ENCODE measurements at places on chromosomes 5 and 9.
A peak's percentile ranks its signal among the peaks of the same experiment; 100 is the strongest.

- peak; percentile 34 for DNase-seq
These were observed 24.7 kb downstream of the ZBTB34 start for GRCh38 chr9:126885131-126885641.

DNA sequence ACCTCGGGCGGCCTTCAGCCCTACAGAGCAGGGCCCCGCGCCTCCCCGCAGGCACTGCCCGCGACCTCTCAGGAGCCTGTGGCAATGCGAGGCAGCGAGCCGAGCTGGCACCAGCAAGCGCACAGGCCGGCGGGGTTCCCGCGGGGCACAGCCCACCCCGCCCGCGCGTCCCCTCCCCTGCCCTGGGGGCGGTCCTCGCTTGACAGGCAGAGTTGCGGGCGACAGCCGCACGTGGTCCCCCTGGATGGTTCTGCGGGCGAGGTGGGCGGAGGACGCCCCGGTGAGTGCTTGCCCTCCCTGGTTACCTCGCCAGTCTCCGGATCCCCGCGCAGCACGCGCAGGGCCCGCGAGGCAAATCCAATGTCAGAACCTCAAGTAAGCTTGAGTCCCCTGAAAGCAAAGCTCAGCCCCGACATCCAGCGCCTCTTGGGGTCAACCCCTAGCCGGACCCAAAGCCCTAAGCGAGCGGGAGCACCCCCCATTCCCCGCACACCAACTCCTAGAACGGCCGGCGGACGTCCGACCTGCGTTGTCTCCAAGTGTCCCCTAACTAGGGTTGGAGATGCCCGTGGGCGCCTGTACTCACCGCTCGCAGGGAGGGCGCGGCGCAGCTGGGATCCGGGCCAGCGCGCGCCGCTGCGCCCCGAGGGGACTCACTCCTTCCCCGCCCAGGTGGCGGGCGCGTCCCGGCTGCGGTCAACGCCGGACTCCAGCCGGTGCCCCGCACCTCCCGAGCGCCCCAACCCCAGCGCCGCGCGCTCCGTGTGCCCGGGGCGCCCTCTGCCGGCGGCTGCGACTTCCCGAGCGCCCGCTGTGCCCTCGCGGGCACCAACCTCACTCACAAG is at the start of gene DRD1:
Gene DRD1, minus strand, starts transcription at position 123 of the 845 bp plus-strand sequence. CDS start 1,083 bp downstream, outside the sequence.
- peak; percentile 53 for DNase-seq

GRCh38 chr9:84349671-84350070 is 9.1 kb upstream of the SLC28A3 start:
- no peak for DNase-seq

DNA sequence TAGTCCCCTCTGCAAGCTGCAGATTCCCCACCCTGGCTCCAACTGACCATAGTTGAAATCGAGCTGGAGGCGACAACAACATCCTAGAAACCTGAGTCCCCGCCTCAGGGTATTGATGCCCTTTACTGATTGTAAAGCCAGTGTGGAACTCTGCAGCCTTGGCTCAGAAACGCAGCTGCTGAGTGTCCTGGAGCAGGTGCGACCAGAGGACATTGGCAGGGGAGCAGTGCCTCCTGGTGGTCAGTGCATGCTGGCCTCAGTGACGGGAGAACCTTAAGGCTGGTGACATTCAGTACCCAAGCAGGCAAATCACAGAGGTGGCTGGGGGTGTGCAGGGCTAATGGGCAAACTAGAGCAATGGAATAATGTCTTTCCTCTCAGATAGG is 20.4 kb upstream of the ZNF354B start:
- peak; percentile 49 for DNase-seq

DNA sequence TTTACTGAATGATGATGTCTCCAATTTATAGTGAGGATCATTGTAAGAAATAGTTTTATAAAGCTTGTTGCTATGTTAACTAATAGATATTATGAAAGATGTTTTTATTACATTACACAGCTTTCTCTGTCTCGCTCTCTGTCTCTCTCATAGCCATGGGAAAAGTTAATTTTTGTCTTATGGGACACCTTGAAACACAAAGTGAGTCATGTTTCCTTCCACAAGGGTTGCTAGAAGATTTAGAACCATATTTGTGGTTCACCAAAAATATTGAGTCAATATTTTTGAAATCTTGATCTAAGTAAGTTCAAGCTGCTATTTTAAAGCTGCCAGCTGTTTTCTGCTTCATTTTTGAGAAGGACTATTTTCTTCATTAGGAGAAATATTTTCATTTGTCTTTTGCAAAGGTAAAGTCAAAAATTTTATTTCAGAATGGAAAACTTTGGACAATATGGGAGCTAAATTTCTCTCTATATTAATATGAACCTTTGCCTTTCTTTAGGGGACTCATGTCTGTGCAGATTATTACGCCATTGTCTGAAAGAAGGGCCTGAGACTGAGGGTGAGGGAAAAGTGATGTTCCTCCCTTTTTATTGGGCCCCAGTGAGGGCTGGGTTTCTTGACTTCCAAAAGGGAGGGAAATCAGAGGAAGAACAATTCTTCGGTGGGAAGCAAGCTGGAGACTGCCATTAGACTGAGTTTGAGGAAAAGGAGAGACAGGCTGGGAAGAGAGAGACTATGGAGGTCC is 87.9 kb upstream of the SLC24A2 start:
- DNase-seq = no peak

DNA sequence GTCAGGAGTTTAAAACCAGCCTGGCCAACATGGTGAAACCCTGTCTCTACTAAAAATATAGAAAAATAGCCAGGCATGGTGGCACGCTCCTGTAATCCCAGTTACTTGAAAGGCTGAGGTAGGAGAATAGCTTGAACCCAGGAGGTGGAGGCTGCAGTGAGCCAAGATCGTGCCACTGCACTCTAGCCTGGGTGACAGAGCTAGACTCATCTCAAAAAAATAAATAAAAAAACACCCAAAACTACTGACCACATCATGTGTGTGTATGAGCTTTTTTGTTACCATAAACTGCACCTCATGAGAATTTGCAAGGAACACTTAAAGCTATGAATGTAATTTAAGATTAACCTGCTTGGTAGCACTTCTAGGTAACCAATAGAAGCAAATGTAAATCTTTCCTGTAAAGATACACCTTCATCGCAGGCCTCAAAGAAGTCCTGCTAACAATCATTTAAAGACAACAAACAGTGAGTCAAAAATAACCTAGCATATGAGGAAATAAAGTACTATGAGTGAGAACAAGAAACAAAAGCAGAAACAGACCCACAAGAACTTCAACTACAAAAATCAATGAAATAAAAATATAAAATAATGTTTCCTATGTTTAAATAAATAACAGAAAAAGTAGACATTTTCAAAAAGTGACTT is 13.0 kb downstream of the SLC38A9 start:
- DNase-seq = no peak

GRCh38 chr5:147643142-147643541 is 133.3 kb upstream of the DPYSL3 start:
- DNase-seq = no peak

- DNase-seq = no peak
These were observed 8.9 kb upstream of the TLE4 start for GRCh38 chr9:79562749-79563386.

DNA sequence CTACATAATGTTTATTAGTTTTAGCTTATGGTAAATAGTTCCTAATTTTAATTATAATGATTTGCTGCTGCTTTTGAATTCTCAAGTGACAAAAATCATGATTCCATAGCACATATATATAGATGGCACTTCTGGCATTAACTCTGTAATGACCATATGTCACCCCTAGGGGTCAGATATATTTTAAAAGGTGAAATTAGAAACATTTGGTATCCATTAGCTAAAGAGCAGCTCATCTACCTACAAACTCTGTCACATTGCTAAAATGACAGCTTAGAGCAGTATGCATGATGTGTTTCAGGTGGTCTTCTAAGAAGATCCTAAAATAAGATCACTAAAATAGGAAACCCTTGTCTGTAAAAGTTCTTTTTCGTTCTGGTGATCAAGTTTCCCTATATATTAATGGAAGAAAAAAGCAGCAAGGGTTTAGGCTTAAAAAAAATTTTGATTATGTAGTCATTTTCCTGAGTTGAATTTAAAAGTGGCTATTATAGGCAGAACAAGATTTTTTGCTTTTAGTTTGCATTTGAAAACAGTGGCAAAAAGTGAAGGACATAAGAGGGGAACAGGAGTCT is 157.7 kb upstream of the POU5F2 start:
- DNase-seq = peak; percentile 55

GRCh38 chr5:60455589-60455988 is 244.4 kb downstream of the DEPDC1B start:
- no peak for DNase-seq

- DNase-seq = no peak
These were observed 207.1 kb upstream of the PAPPA start for GRCh38 chr9:115946530-115946929.

All from hematopoietic multipotent progenitor cell treated with erythropoietin and hydrocortisone succinate and interleukin-3 and kit ligand, for 6 days (in vitro differentiated cells).